ENCODE measurements at places on chromosomes 7 and 10.

GRCh38 chr7:55570218-55570873 is 2.0 kb downstream of the VOPP1 start:
- no peak for DNase-seq

GRCh38 chr10:1733720-1734119 is 3.6 kb downstream of the ADARB2 start:
- DNase-seq, result no peak

- DNase-seq, result no peak
Measured at GRCh38 chr7:6252341-6252746, 20.1 kb downstream of the CYTH3 start.

- DNase-seq, result no peak
Measured at GRCh38 chr7:52009181-52009580, 692.6 kb upstream of the COBL start.

DNA sequence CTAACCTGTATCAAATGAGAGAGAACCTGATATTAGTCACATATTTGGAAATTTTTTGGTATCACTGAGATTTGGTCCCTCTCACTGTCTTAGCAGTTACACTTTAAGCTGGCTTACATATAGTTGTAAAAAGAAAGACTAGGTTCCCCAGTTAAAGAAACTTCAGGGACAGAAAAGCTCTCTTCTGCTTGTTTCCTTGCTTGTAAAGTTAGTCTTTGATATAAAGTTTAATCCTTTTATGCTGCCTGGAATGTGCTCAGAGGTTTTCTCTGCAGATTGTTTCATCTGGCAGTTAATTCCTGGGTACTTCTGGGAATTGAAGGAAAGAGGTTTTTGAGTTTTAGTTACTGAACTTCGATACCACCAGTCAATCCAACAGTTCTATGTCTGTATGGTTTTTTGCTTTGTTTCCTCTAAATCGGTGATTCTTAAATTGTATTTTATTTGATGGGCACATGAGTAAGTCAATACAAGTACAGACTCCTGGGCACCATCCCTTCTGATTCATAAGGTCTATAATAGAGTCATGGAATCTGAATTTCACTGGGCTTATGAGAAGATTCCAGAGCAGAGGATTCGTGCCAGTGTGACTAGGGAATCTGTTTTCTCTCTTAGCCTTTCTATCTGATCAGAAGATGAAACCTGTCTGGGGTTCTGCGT is 1080.9 kb upstream of the C7orf33 start:
- DNase-seq, result no peak

- no peak for DNase-seq
Measured at GRCh38 chr7:84336303-84336702, 141.7 kb upstream of the SEMA3A start.

DNA sequence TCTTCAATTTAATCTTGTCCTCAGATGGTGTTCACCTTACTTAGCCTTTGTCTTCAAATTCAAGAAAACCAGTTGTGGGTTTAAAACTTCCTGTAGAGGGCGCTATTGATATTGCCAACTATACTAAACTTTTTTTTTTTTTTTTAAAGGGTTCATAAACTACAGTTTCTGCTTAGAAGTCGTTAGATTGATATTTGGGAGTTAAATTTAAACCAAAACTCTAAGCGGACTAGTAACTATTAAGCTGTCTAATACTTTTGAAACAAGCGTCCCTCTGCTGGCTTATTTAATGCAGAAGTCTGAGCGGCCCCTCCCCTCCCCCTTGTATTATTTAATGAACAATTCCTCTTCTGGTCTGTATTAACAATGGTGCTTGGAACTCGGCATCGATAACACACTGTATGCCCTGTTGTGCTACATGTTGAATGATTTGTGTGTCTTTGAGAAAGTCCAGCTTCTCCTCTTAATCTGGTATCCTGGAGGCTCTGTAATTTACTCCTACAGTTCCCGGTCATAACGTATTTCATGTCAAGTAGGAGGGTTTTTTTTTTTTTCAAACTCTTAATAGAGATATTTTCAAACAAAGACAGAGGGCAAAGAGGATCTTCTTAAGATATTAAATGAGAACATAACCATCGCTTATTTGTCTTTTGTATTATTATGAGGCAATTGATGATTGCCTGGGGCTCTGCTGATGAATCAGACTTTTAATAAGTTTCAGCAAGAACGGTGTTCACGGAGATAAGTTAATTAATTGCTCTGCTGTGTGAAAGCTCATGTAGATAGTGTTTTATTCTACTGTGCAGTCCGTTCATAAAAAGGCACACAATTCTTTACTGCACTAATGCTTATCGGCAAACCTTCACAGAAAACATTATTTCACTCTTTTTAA is 22.6 kb upstream of the CREB5 start:
- DNase-seq, result no peak

GRCh38 chr10:77983384-77984341 is 45.7 kb downstream of the POLR3A start:
- no peak for DNase-seq

Measured in stimulated activated CD4-positive, alpha-beta T cell treated with anti-CD3 and anti-CD28 coated beads, Interleukin-1b, Interleukin-23, amount 100 ng/mL, for 1 hour (primary cell).